Stimulated activated CD8-positive, alpha-beta memory T cell treated with anti-CD3 and anti-CD28 coated beads, Interleukin-7, amount 100 ng/mL, for 1 hour (primary cell): ENCODE measurements at places on chromosomes 16 and 17.
A peak's percentile ranks its signal among the peaks of the same experiment; 100 is the strongest.

GRCh38 chr17:49717371-49717861 lies 9.7 kb upstream of the SLC35B1 start:
- no peak for DNase-seq

DNA sequence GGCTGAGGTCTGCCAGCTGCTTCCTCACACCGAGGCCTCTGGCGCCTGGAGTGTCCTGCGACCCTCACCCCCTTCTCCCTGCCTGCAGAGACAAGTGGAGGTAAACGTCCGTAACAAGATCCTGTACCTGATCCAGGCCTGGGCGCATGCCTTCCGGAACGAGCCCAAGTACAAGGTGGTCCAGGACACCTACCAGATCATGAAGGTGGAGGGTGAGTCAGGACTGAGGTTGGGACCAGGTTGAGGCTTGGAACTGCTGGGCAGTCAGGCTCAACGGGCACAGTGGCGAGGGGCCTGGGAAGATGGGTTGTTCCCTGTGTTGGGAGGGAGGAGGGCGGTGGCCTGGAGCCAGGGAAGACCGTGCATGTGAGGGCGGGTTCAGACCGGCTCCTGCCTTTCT lies 4.8 kb downstream of the HGS start:
- DNase-seq, result no peak

- DNase-seq, result no peak
These were observed 886.5 kb upstream of the SOX9 start for GRCh38 chr17:71234349-71234748.

DNA sequence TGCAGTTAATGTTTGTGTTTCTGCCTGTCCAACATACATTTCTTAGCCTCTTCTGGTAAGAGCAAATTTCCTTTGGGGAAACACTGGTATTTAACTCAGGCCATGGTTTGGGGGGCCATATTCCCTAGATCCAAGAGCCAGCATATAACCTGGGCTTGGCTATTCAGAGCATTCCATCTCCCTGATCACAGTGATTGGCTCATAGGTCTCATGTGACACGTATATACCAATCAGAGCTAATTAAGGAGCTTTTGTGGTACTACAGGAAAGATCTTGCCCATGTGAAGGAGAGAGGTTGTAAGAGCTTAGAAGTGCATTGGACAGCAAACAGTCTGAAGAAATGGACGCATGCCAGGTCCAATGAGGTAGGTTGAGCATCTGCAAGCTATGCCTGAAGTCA lies 33.4 kb upstream of the GPR139 start:
- no peak for DNase-seq

DNA sequence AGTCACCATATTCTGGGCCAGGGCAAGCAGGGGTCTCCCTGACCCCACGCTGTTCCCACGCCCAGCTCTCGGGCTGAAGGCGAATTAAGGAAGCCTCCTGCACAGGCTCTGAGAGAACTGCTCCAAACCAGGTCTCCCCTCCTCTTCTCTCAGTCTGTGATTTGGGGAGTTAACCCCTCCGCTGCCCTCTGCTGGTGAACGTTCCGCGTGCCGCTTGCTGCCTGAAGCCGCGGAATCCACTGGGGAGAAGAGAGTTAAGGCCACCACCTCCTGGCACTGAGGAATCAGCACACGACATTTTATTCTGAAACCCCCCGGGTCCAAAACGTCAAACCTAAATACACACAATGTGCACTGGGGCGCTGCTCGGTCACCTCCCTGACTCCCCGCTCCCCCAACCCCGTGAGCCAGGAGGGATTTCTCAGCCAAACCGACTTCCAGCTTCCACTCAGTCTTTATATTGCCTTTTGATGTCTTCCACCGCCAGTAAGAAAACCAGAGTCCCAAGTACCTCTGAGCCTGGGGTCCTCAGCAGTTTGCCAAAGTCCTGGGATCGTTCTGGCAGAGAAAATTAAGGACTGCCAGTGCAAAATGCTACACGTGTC lies 54.4 kb upstream of the RCVRN start:
- no peak for DNase-seq

DNA sequence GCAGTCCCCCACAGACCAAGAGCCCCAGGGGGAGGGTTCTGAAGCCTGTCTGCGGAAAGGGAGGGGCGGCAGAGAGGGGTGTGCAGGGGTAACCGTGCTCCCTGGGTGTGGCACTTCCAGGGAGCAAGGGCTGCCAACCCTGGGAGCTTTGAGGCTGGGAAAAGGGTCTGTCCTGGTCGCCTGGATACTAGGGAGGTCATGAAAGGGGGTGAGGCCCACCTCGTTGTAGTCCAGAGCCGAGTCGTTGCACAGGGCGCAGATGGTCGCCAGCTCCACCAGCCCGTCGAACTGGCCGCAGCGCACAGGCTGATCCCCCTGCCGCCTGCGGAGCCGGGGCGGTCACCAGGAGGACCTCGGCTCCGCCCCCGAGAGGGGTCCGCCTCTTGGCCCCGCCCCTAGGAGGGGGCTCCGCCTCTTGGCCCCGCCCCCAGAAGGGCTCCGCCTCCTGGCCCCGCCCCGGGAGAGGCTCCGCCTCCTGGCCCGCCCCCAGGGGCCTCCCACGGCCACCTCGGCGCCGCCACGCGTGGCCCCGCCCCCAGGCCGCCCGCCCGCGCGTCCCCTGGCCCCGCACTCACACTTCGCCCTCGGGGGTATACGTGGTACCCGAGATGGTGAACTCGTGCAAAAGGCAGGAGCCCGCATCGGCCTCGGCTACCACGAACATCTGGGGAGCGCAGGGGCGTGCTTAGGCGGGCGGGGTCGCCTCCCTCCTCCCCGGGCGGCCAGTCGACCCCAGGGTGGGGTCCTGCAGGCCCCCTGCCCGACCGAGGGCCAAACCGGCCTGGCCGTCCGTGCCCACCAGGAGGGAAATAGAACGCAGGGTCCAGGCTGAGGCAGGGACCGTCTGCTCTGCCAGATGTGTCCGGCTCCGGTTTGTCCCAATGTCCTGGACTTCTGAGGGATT lies 19.5 kb downstream of the ATP2A3 start:
- no peak for DNase-seq

DNA sequence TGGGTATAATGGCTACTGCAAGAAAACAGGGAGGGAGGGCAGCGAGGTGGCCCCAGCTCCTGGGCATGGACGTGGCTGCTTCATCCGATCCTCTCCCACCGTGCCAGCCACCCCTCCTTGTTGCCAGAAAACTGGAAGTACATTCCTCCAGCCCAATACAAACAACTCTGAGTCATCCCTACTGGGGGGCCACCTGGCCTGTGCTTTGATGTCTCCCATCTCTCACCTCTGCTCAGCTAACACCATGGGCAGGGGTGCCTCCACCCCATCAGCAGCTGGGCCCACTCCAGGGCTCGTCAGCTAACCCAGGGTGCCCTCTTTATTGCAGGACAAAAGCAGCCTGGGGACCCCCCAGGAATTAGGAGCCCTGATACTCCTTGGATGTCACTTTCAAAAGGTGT lies 2.0 kb downstream of the RHBDF2 start:
- no peak for DNase-seq

DNA sequence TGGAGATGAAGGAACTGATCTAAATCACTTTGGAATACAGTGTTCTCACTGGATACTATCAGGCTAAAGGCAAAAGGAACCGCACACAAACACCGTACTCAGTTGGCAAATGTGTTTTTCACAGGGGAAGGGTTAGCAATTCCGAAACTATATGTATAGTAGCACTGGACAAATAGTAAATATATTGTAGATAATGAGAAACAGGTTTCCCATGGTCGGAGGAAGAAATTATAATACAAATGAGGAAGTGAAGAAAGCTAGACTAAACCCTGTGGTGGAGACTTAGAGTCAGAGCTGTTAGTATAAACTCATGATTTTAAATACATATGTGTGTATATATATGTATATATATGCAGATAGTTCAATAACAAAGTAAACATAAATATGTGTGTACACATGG lies 414.1 kb upstream of the SALL1 start:
- no peak for DNase-seq

GRCh38 chr16:8568231-8568617 lies 22.1 kb downstream of the TMEM114 start:
- DNase-seq, result no peak

GRCh38 chr16:88527186-88527936 lies 42.8 kb upstream of the ZC3H18 start:
- DNase-seq, result peak; percentile 31

DNA sequence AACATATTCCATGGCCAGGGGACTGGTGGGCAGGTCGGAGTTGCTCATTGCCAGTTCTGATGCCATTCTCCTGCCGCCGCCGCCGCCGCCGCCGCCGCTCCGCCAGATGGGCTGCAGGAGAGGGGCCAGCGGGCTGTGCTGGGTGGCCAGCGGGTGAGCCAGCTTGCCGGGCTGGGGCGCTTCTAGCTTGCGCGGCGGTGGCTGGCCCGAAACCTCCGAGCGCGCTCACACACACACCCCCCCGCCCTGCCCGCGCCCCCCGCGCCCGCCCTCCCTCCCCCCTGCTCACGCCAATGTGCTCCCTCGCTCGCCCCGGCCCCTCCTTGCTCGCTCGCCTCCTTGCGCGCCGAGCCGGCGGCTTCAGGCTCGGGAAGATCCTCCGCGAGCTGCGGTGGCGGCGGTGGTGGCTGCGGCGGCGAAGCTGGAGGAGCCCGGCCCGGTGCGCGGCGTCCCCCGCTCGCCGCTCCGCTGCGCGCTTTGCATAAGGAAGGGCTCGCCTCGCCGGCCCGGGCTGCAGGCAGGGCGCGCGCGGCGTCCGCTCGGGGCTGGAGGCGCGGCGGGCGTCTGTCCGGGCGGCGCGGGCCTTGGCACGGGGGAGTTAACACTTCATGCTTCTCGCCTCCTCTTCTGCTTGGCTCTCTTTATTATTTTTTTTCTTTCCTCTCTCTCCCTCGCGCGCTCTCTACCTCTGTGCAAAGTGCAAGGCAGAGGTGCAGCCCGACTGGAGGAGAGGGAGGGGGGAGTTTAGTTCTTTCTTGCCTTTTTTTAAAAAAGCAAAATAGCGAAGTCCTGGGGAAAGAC lies 500 bp downstream of the MAF start:
- DNase-seq, result peak; percentile 4

DNA sequence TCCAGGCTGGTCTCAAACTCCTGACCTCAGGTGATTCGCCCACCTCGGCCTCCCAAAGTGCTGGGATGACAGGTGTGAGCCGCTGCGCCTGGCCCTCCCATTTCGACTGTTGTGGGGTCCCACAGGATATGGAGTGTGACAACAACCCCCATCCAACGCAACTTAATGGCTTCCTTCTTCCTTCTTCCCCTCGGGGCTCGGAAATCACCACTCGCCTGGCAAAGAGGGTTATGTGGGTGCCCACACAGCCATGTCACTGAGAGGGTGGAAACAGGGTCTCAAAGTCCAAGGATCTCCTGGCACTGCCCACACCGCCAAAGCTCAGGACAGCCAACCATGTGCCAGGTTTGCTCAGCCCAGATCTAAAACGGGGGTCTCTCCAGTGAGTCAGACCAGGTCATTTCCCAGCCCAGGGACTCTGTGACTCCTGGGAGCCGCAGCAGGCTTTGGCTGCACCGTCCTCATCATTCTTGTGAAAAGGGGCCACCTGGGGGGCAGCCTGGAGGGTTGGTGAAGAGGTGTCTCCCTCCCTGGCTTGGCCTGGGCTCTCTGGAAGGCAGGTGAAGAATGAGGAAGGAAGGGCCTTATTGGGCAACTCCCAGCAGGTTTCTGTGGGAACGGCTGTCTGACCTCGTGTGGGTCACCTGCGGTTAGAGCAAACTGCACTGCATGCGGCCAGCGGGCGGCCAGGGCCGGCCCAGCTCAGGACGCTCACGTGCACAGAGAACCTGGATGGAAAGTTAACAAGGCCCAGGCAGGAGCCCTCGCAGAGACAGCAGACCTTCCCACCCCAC lies 25.3 kb upstream of the LITAF start:
- DNase-seq, result no peak

- DNase-seq, result no peak
These were observed 14.6 kb upstream of the CNGB1 start for GRCh38 chr16:57985204-57986181.
